ENCODE measurements at places on chromosomes 12 and 14. TPM values are rescaled to one million over a fixed set of nuclear protein-coding genes. Genes with fewer than 3 reads are reported as not detected.

GRCh38 chr14:75311356-75311755 lies 32.7 kb downstream of the FOS start:
- no peaks in the 10 kb centered on the region for H3K36me3 ChIP-seq
- peak overlapping the region; percentile 96 for H3K27ac ChIP-seq
- DNase-seq: no peak
- H3K4me1 ChIP-seq: peaks cover 41% of the 10 kb centered on the region

The MYH6 gene
- 0.11 TPM for total RNA-seq

DNA sequence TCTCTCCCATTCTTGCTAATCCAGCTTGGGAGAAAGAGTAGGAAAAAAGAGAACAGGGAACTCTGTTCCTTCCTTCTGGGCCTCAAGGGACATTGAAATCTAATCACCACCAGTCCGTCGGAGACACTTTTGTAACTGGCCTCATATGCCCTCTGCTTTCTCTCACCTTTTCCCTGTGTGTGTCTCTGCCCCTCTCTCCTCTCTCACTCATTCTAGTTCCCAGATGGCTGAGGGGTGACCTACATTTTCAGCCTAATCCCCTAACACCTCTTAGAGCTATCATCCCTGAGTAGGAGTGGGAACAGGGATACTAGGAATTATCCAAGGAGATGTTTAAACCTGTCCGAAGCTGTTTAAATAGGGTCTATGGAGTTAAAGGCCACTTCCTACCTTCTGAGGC lies 8.9 kb upstream of the PCK2 start:
- DNase-seq: no peak
- H3K27me3 ChIP-seq: peaks cover 8% of the 10 kb centered on the region
- peaks cover 22% of the 10 kb centered on the region for H3K4me1 ChIP-seq
- H3K36me3 ChIP-seq: no peaks in the 10 kb centered on the region
- no peak overlapping the region for H3K27ac ChIP-seq

- no peaks in the 10 kb centered on the region for H3K36me3 ChIP-seq
- DNase-seq: no peak
- no peak overlapping the region for H3K27ac ChIP-seq
- H3K4me3 ChIP-seq: no peak overlapping the region
These were observed 59.0 kb upstream of the STXBP6 start for GRCh38 chr14:25108959-25109358.

GRCh38 chr12:74552201-74552600 lies 14.6 kb downstream of the ATXN7L3B start:
- no peaks in the 10 kb centered on the region for H3K4me1 ChIP-seq
- DNase-seq: no peak
- H3K36me3 ChIP-seq: no peaks in the 10 kb centered on the region

DNA sequence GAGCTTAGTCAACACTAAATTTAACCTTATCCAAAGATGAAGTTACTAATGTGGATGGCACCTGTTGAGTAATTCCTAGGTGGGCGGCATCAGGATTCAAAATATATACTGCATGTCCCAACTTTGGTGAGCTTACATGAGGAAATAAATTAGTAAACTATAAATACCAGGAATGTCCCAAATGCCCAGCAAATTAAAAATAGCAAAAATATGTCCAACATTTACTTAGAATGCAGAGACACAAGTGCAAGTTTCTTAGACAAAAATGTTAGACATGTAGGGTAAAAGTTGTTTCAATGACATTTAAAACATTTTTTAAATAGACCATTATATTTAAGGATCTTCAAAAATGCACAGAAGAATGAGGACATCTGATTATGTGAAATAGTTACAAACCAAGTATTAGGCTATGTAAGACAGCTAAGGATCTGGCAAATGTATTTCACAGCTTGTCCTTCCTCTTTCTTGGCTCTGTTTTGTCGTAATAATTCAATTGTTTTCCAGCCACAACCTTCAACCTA lies 115.9 kb downstream of the NAV3 start:
- DNase-seq: no peak
- no peaks in the 10 kb centered on the region for H3K4me1 ChIP-seq
- H3K4me3 ChIP-seq: no peak overlapping the region
- no peaks in the 10 kb centered on the region for H3K36me3 ChIP-seq
- no peaks in the 10 kb centered on the region for H3K27me3 ChIP-seq

GRCh38 chr12:62802984-62803383 lies 132.0 kb downstream of the PPM1H start:
- H3K36me3 ChIP-seq: peaks cover 7% of the 10 kb centered on the region
- no peaks in the 10 kb centered on the region for H3K4me1 ChIP-seq
- H3K27me3 ChIP-seq: no peaks in the 10 kb centered on the region
- H3K4me3 ChIP-seq: no peak overlapping the region
- H3K27ac ChIP-seq: no peak overlapping the region
- no peak for DNase-seq

GRCh38 chr12:119870457-119870856 lies 6.7 kb downstream of the CIT start:
- DNase-seq: no peak
- no peaks in the 10 kb centered on the region for H3K36me3 ChIP-seq
- H3K4me1 ChIP-seq: no peaks in the 10 kb centered on the region
- H3K27me3 ChIP-seq: no peaks in the 10 kb centered on the region
- H3K27ac ChIP-seq: no peak overlapping the region

GRCh38 chr12:57243521-57244311 lies 7.3 kb downstream of the STAC3 start:
- H3K4me1 ChIP-seq: peaks cover 55% of the 10 kb centered on the region
- peaks cover 50% of the 10 kb centered on the region for H3K27me3 ChIP-seq
- H3K36me3 ChIP-seq: no peaks in the 10 kb centered on the region
- DNase-seq: no peak
- peak overlapping the region; percentile 38 for H3K4me3 ChIP-seq
- H3K27ac ChIP-seq: no peak overlapping the region

DNA sequence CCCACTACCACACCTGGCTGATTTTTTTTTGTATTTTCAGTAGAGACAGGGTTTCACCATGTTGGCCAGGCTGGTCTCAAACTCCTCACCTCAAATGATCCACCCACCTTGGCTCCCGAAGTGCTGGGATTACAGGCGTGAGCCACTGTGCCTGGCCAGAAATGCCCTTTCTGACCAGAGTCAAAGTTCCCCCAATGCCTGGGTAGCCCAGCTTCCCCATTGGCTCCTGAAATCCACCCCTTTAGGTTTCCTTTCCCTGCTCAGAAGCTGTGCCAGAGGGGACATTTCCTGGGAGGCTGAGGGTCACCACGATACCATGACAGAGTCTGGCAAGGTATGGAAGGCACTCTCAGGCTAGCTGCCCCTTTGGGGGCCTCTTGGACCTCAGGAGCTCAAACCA lies 3.5 kb downstream of the GSTZ1 start:
- DNase-seq: no peak
- no peak overlapping the region for H3K4me3 ChIP-seq
- H3K36me3 ChIP-seq: peaks cover 3% of the 10 kb centered on the region
- peaks cover 4% of the 10 kb centered on the region for H3K4me1 ChIP-seq
- no peaks in the 10 kb centered on the region for H3K27me3 ChIP-seq

The GLI1 gene
- 2.6 TPM for total RNA-seq

GRCh38 chr12:132561427-132562156 lies 48.8 kb downstream of the LRCOL1 start:
- no peaks in the 10 kb centered on the region for H3K27me3 ChIP-seq
- peak overlapping the region; percentile 40 for H3K4me3 ChIP-seq
- no peak overlapping the region for H3K27ac ChIP-seq
- H3K36me3 ChIP-seq: peaks cover 53% of the 10 kb centered on the region
- DNase-seq: no peak
- H3K4me1 ChIP-seq: peaks cover 40% of the 10 kb centered on the region

DNA sequence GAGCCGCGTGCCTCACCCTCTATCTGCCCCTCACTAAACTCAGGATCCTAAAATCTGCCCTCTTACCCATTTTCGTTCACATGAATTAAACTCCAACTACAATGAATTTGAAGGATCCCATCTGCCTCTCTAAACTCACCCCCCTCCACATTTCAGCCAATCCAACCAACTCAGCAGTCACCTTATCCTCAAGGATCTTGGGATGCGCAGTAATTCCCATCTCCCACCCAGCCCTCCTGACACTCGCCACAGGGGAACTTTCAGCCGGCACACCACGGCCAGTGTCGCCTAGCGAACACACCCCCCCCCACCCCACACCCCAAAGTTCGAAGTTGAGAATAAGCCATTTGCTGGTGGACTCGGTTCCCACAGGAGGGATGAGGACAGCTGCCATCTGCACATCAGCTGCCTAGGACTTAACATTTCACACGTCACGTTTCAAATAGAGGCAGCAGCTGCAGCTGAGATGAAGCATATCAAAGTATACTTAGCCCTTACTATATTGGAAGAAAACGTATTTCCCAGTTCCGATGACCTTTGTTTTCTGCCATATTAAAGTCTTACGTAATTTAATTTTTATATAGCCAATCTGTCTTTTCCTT lies 8.7 kb upstream of the SELPLG start:
- H3K27ac ChIP-seq: no peak overlapping the region
- no peaks in the 10 kb centered on the region for H3K27me3 ChIP-seq
- peaks cover 46% of the 10 kb centered on the region for H3K4me1 ChIP-seq
- DNase-seq: no peak
- H3K36me3 ChIP-seq: peaks cover 12% of the 10 kb centered on the region
- no peak overlapping the region for H3K4me3 ChIP-seq

Data from spinal cord (tissue), 10 donors.